ENCODE measurements at places on chromosomes 13 and 19.

GRCh38 chr13:110014719-110015118 is 228.3 kb upstream of the IRS2 start:
- DNase-seq, result no peak

- no peak for DNase-seq
Observed at GRCh38 chr19:1461862-1462261, 11.9 kb downstream of the APC2 start.

GRCh38 chr13:104832231-104832630 is 1703.2 kb downstream of the EFNB2 start:
- DNase-seq, result no peak

- DNase-seq, result no peak
Observed at GRCh38 chr13:83377491-83377890, 504.8 kb downstream of the SLITRK1 start.

GRCh38 chr19:13872695-13873389 is 4.1 kb upstream of the NANOS3 start:
- DNase-seq, result no peak
